ENCODE measurements at places on chromosomes 5 and 9.

- DNase-seq = no peak
These were observed 76.9 kb upstream of the NFIL3 start for GRCh38 chr9:91500509-91501014.

DNA sequence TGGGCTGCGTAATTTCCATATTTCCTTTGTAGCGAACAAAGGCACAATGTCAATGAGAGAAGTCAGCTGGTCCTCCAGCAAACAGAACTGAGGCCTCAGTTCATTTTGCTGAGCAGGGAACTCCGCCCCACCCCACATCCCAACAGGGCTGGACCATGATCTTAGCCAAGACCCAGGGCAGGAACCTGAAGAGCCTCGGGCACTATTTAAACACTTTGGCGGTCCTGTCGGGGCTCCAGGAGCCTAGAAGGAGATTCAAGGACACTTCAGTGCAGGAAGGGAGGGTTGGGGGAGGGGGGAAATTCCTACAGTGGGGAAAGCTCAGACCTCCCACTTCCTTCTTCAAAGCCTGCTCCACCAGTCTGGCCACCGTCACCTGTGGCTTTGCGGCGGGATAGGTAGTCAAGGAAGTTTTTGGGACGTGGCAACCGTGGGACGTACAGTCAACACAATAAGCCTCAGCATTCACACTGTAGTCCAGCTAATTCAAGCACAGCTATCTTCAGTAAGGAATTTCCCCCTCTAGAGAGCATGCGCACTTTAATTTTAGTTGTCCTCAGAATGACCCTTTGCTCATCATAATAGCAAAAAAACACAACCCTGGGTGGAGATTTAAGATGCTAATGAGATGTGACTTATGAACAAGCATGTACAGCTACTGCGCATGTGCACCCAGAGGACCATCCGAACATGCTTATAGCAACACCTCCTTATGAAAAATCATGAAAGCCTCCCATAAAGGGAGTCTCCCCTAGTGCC is 30.9 kb downstream of the S1PR3 start:
- no peak for DNase-seq

DNA sequence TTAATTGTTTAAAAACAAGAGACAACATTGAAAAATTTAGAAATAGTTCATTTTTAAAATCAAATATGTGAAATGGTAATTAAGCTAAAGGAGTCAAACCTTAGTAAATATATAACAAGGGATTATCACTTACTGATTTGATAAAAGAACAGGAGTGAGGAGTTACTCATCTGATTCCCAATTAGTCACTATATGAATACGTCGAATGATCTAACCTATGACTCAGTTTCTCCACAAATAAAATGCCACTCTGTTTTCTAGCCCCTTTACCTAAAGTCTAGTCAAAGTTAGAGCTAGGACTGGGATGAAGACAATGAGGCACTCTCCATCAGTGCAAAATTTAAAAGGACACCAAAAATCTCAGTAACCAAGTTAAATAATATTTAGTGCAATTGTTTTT is 70.4 kb upstream of the RASEF start:
- no peak for DNase-seq

DNA sequence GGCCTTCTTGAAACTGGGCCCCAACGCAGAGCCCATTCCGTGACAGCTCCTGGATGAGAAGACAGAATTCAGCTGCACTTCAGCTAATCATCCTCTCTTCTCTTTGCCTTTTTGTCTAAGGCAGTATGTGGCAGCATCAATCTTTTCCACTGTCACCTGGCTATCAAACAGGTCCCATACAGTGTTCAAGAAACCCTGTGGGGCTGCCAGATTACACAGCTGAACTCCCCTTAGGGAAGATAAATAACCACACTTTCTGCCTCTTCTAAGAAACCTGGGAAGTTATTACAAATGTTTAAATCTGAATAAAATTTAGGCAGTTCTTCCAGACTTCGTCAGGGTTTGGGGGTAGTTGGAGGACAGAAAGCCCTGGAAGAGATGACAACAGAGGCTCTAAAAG is 61.0 kb downstream of the SPEF2 start:
- DNase-seq = no peak

- DNase-seq = no peak
These were observed 30.2 kb downstream of the SNX18 start for GRCh38 chr5:54547711-54548250.

GRCh38 chr5:143440448-143441115 is 37.1 kb upstream of the NR3C1 start:
- DNase-seq = no peak

GRCh38 chr5:18807256-18808149 is 1173.2 kb downstream of the TAF11L14 start:
- no peak for DNase-seq

DNA sequence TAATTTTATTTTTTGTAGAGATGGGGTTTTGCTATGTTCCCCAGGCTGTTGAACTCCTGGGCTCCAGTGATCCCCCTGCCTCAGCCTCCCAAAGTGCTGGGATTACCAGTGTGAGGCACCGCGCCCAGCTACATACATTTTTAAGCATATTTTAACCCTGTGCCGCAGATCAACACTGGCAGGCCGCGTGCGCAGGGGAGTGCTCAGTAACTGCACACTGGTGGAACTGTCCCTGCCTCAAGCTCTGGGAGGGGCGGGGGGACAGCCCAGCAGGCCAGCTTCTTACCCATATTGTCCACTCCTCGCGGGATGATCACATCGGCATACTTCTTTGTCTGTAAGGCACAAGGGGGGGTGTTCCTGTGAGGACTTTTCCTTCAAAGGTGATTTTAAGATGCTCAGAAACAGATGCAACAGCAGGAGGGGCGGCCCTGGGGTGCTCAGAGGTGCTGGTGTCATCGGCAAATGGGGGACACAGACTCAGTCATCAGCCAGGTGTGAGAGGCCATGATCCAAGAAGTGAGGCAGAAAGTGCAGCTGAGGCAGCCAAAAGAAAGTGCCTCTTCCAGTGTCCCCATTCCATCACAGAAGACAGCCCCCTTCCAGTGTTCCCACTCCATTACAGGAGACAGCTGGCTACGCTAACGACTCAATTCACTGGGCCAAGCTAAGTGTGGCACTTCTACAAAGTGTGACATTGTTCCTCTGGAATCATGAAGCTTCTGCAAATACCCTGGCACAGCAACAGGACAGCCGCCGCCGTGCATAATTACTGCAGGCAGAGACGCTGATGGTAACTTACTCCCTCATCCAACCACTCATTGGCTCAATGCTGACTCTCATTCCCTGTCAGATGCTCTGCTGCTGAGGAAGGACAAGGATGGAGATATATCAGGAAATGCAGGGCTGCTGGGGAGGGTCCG is 5.2 kb downstream of the UCK1 start:
- DNase-seq = no peak

DNA sequence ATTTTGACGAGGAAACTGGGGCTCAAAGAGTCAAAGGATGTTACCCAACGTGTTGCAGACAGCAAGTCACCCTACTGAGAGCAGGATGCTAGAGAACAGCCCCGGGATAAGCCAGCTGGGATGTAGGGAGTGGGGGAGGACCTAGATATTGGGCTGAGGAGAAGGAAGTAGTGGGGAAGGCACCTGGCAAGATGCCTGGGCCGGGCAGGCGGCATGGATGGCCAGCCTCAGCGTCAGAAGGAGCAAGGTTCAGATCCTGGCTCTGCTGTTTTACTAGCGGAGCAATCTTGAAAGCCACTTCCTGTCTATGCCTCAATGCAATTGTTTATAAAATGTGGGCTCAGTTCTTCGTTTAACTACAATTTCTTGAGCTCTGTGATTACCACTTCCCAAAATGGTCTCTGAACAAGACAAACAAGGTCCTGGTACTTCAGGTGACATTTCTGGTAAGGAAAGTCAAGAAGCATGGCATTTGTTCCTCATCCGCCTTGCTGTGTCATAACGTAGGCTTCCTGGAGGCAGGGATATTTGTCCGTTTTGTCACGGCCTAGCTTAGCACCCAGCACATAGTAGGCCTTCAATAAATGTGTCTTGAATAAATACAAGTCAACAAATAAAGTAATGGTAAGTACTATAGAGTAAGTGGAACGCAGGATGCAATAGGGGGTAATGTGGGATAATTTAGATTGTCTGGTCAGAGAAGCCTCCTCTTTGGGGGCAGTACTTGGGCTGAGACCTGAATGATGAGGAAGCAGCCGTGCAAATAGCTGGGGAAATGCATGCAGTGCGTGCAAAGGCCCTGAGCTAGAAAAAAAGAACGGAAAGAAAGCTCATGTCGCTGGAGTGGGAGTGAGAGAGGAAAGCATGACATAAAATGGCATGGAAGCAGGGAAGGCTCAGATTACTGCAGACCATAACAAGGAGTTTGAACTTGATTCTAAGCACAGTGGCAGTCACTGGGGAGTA is 70.5 kb downstream of the SMIM23 start:
- DNase-seq = no peak

- no peak for DNase-seq
These were observed 45.9 kb upstream of the APC start for GRCh38 chr5:112691758-112692157.

- DNase-seq = no peak
These were observed 56.0 kb downstream of the PAPPA start for GRCh38 chr9:116209414-116210116.

GRCh38 chr5:180287868-180288267 is 4.0 kb downstream of the MAPK9 start:
- DNase-seq = no peak

DNA sequence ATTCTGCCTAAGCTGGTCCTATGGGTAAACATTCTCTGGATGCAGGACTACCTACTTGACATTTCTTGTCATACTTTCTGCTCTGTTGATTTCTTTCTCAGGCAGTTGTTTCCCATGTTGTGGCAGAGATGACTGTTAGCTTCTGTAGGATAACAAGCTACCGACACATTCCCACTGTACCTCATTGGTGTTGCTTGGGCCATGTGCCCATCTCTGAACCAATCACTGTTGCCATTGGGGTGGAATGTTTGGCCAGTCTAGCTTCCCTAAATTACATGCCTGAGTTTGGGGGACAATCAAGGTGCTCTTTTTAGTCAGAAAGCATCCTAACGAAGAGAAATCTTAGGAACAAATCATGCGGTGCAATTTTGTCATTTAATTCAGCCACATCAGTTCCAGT is 212.0 kb downstream of the KDM4C start:
- DNase-seq = no peak

DNA sequence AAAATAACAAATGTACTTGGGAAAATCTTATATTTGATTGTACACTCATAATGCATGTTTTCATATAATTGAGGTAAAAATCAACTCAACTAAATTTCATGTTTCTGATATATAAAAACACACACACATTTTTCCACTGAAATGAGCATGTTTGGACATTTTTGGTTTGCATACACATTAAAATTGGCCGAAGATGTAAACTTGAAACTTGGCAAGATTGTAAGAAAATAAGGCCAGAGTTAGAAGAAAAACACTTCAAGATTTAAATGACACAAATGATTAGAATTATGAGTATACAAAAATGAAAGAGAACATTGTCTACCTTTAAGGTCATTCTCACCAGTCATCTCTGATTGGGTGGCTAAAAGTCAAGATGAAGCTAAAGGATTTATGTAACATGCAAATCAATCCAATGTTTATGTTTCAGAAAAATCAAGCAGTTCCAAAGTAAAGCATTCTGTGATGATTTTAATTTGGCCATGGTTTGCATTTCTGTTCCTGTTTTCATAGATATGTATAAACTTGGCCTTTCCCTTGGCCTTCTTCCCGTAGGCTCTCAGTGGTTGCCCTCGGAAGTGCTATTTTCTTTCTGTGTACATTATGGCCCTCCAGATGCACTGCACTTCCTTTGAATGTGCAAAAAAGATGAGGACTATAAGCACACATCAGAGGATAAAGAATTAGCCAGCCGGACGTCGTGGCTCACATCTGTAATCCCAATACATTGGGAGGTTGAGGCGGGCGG is 1105.4 kb upstream of the DMAC1 start:
- no peak for DNase-seq

- DNase-seq = no peak
These were observed 14.4 kb upstream of the TGFBR1 start for GRCh38 chr9:99090336-99091130.

DNA sequence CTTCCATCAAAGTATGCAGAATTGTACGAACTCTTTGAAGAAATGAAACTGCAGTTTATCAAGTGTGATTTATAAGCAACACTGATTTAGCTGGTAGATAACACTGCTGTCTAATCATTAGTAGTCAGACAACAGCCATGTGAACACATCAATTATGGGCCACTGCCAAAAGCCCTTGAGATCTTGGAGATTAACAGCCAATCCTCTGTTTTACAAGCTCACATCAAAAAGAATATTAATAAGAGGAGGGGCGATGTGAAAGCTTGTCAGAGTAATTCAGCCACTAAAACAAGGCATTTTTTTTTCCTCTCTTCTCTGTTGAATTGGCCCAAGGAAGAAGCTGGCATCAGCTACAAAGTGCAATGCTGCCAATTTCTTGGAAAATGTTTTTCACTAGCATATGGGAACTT is 28.1 kb downstream of the ZNF608 start:
- no peak for DNase-seq

DNA sequence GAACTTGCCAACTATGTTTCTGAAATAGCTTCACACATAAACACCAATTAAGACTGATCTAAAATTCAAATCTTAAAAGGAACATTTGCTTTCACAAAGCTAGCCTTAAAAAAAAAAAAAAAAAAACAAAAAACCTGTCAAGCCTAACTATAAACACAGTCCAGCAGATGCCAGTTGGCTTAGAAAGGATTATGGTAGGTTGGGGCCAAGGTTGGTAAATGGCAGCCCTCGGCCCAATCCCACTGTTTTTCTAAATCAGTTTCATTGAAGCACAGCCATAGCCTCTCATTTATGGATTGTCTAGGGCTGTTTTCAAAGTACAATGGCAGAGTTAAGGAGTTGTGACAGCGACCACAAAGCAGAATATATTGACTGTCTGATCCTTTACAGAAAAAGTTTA is 75.7 kb upstream of the FRRS1L start:
- DNase-seq = no peak

DNA sequence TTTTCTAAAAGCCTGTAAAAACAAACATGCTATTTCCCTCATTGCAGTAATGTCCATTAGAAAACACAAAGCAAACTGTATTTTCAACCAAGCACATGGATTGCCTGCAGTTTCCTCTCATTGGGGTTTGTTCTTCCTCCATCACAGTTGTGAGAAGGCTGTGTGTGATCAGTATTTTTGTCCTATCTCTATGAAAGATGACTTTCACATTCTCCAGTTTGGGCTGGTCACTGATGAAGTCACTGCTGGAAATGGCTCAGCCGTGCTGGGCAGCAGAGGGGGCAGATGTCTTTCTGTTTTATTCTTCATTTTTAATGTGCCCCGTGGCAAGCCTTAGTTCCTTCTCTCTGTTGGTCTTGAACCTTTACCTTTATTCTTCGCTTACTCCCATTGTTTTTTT is 288.9 kb upstream of the MPDZ start:
- no peak for DNase-seq

- DNase-seq = no peak
These were observed 35.1 kb downstream of the NDST1 start for GRCh38 chr5:150542933-150543445.

All from activated effector memory CD4-positive, alpha-beta T cell treated with anti-CD3 and anti-CD28 coated beads, Interleukin-2, amount 50 U/mL, for 16 hours (primary cell).